ENCODE measurements at places on chromosomes 4 and X.
A peak's percentile ranks its signal among the peaks of the same experiment; 100 is the strongest.

DNA sequence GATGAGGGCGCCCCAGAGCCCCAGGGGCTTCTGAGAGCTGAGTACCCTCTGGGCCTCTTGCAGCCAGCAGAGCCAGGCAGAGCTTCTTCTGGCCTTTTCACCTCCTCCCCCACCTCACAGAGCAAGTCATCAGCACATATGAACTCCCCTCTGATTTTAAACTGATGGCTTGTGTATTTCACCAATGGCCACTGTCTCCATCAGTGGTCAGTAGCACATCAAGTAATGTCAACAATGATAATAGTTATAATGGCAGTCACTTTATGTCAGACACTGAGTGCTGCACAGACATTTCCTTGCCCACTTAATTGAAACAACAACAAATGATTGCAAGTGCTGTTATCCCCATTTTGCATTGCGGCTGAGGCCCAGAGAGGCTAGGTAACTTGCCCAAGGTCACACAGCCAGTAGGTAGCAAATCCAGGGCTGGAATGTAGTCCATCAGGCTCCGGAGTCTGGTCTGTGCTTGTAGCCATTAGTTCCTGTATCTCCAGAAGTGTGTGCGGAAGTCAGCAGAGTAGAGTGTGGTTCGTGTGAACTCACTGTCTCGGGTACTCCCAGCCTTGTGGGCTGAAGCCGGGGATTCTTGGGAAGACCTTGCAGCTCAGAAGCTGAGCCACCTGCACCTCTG is 3.0 kb downstream of the ATP2B3 start:
- no peak for DNase-seq

- DNase-seq, result no peak
These were observed 85.0 kb downstream of the ALPK1 start for GRCh38 chr4:112381996-112382692.

- no peak for DNase-seq
These were observed 868 bp upstream of the GNL3L start for GRCh38 chrX:54529151-54529550.

DNA sequence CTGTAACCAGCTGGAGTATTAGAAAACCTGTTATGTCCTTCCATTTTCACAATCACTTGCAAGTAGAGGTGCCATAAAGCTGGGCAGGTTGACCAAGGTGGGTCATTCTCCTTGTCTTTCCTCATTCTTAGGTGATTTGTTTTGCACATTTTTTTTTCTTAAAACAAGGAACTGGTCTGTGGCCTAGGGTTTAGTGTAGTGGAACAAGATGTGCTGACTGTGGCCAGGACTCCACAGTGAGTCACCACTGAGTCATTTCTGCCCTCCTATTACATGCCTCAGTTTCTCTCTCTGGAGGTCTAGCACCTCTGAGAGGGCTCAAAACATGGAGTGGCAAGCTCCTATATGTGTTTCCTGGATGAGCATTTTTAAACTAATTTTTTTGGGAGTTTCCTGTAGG is 355.9 kb downstream of the GPM6A start:
- DNase-seq, result no peak

- no peak for DNase-seq
These were observed 857.5 kb upstream of the FTHL17 start for GRCh38 chrX:31929366-31929765.

- no peak for DNase-seq
These were observed 2.5 kb downstream of the RPS4X start for GRCh38 chrX:72274526-72274925.

GRCh38 chr4:158778712-158779111 is 9.9 kb downstream of the FNIP2 start:
- no peak for DNase-seq

- peak; percentile 51 for DNase-seq
These were observed 726.6 kb downstream of the TRAM1L1 start for GRCh38 chr4:116358633-116359222.

DNA sequence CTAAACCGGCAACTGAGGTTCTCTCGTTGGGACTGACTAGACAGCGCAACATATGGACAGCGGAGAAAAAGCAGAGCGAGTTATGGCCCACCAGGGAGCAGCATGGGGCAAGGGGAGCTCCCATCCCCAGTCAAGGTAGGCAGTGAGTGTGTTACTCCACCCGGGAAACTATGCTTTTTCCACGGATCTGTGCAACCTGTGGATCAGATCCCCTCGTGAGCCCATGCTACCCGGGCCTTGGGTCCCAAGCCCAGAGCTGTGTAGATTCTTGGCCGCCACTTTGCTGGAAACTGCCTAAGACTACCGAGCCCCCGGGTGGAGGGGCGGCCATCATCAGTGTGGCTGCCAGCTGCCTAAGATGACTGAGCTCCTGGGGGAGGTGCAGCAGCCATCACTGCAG is 140.9 kb downstream of the PAPSS1 start:
- DNase-seq, result no peak

- DNase-seq, result no peak
These were observed 112.9 kb downstream of the MBNL3 start for GRCh38 chrX:132375941-132376340.

DNA sequence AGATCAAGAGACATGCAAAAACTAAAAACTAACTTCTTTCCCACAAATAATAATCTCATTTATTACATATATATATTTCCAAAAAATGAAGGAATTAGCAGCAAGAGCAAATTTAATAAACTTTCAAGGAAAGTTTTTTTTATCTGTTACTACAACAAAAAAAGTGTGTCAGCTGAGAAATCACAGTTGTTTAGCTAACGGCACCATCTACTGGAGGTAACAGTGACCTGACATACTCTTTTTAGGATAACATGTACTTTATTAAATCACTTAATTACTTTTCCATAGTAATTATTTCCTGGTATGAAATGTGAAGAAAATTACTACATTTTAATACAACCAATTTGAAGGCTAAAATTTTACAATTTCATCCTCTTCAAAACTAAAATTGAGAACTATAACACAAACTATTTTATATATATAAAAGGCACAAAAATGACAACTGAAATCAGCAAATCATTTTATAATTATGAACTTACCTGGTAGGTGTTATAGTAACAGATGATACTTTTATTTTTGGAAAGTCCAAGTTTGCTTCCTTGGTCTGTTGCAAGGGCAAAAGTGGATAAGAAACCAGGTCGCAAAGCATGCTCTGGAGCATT is 9.1 kb downstream of the LAMTOR3 start:
- DNase-seq, result no peak

DNA sequence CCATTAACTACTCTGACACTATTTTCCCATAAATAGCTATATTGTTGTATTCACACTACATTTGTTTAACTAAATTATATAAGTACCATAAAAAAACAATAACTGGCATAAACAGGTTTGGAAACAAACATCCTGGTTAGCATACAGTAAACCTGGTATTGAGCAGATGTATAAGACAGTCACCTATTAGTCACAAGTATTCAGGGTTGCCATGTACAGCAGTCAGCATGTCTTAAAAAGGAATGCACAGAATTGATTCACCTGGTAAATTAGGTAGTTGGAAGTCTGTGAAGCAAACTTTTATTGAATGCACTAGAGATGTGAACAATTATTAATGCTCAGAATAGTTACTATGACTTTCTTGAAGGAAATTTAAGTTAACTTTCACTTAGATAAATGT is 137.9 kb downstream of the FAM13A start:
- DNase-seq, result no peak

GRCh38 chrX:11666164-11666563 is 444 bp upstream of the ARHGAP6 start:
- no peak for DNase-seq

DNA sequence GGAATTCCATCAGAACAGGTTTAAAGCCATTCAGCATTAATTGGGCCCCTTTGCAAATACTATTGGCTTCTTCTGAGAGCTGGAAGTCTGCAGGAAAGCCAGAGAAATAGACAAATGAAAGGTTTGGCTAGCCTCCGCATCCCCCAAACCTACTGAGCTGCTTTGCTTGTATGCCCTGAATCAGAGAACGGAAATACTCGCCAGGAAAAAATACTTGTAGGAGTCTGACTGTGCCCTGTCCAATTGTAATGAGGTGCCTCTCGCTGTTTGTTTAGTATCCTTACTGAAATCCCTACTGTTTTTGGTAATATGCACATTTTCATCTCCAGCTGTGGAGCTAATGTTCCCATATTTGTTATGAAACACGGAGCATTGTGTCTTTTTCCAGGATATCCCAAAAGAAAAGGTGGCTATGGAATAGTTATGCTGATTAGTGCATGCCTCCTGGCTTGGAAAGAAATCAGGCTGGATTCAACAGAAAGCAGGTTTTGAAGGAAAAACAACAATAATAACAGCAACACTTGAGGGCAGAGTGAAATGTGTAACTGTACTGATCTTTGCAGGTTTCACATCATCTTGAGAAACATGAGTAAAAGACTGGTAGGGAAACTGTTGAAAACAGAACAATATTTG is 50.7 kb upstream of the NLGN4X start:
- no peak for DNase-seq

DNA sequence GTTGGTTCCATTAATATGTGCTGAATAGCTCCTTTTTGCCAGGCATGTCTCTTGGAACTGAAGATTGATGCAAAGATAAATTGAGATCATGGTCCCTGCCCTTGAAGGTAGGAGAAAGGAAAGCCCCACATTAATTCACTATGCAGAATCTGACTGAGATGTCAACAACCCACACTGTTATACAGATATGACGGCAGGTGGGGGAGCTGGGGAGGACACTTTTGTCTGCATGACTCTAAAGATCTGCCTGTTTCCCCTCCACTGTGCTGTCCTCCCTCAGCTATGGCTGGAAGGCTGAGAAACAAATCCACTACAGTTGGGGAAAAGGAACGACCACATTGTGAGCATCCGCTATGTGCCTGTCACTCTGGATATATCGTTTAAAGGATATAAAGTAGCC is 36.3 kb upstream of the IGFBP7 start:
- DNase-seq, result no peak

DNA sequence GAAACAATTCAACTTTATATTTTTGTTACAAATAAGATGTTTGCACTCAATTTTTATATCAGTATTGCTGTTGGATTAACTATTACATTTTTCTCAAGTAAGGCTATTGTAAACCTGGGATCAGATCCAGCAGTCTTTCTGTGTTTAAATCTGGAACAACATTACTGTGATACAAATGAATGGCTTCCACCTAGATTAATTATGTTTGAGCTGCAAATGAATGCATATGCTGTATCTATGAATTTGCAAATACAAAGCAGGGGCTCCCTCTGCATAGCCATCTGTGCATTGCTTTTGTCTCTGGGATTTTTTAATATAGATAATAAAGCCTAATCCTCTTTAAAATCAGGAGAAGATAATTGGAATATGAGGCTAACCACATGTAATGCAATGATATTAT is 69.8 kb upstream of the NEIL3 start:
- DNase-seq, result no peak

- no peak for DNase-seq
These were observed 40.7 kb upstream of the CITED1 start for GRCh38 chrX:72346302-72346949.

- DNase-seq, result no peak
These were observed 2.5 kb upstream of the RXFP1 start for GRCh38 chr4:158519226-158519625.

GRCh38 chr4:139177049-139177868 is at the start of gene ELF2:
Gene ELF2 (minus strand): TSS chr4:139177218. CDS start chr4:139137701, 39,517 bp downstream.
- peak; percentile 72 for DNase-seq

- no peak for DNase-seq
These were observed 19.0 kb downstream of the MMRN1 start for GRCh38 chr4:89913623-89914022.

DNA sequence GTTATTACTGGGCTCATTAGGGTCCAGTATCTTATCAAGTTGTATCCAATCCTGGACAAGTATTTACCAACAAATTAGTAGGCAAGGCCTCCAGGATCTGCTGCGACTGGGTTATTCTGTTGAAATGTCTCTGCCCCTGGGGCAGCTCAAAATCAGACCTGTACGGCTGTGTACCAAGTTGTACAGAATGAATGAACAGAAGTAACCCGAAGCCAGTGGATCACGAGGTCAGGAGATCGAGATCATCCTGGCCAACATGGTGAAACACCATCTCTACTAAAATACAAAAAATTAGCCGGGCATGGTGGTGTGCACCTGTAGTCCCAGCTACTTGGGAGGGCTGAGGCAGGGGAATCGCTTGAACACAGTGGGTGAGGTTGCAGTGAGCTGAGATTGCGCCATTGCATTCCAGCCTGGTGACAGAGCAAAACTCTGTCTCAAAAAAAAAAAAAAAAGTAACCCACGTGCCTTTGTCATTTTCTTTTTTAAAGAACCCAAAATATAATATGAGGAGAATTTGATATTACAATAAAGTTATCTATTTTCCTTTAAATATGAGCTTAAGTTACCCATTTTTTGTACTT is 127.3 kb downstream of the CBR4 start:
- no peak for DNase-seq

- no peak for DNase-seq
These were observed 929.1 kb downstream of the STIM2 start for GRCh38 chr4:27789773-27790172.

DNA sequence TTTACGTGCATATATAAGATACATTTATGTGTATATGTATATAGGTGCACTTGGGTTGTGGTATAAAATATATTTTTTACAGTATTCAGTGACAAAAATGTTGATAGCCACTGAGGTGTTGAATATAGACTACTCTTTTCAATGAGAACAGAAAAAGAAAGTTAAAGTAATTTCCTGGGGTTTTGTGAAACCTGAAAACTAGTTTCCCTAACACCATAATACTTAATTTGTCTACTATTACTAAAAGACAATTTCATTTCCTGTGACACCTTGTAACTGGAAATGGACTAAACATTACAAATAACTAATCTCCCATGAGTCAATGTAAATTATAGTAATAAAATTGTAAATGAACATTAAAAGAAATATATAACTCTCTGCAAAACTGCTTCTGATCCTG is 32.0 kb upstream of the MAP9 start:
- DNase-seq, result no peak

DNA sequence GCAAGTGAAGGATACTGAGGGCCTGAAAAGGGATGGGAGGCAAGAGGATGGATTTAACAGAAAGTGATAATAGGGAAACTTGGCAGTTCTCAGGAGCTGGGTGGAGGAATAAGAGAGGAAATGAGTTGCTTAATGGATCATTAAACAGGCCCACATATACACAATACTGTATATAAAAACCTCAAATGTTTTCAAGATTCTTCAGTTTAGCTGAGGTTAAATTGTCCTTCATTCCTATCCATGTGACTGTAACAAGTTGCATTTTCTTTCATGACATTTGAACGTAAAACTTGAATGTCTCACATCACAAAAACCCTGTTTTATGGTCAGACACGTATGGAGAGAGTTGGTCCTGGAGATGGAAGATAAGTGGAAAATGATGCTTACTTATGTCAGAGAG is 76.5 kb upstream of the PLAC8 start:
- no peak for DNase-seq

- no peak for DNase-seq
These were observed 540.9 kb downstream of the PPP4R3C start for GRCh38 chrX:26922278-26922677.

- no peak for DNase-seq
These were observed 43.3 kb downstream of the LNX1 start for GRCh38 chr4:53547983-53548382.

GRCh38 chr4:187962926-187963325 is 32.6 kb upstream of the ZFP42 start:
- DNase-seq, result no peak

DNA sequence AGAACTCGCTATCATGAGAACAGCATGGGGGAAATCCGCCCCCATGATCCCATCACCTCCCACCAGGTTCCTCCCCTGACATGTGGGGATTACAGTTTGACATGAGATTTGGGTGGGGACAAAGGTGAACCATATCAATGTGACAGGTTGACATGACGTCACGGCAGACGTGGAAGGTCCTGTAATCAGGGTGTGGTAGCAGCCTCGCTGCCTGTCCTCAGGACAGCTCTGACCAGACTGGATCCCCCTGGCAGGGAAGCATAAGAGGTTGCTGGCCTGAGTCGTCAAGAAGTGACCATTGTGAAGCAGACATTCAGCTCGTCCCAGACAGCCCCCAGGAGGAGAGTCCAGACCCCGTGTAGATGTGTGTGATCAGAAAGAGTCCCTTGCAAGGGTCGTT is 104.6 kb downstream of the TNIP2 start:
- no peak for DNase-seq

Data from stimulated activated CD4-positive, alpha-beta T cell treated with anti-CD3 and anti-CD28 coated beads, Interleukin-2, amount 100 ng/mL, for 48 hours (primary cell).